NCI-H774 (cell line): ENCODE measurements at places on chromosomes 7 and 10.
A peak's percentile ranks its signal among the peaks of the same experiment; 100 is the strongest.

GRCh38 chr7:139838276-139838675 is 9.2 kb downstream of the TBXAS1 start:
- DNase-seq, result no peak

- no peak for DNase-seq
Measured at GRCh38 chr10:24917979-24918378, 34.4 kb downstream of the PRTFDC1 start.

- no peak for DNase-seq
Measured at GRCh38 chr10:73812657-73813056, 1.3 kb upstream of the NDST2 start.

GRCh38 chr10:72356987-72357386 is 2.3 kb upstream of the DNAJB12 start:
- no peak for DNase-seq

DNA sequence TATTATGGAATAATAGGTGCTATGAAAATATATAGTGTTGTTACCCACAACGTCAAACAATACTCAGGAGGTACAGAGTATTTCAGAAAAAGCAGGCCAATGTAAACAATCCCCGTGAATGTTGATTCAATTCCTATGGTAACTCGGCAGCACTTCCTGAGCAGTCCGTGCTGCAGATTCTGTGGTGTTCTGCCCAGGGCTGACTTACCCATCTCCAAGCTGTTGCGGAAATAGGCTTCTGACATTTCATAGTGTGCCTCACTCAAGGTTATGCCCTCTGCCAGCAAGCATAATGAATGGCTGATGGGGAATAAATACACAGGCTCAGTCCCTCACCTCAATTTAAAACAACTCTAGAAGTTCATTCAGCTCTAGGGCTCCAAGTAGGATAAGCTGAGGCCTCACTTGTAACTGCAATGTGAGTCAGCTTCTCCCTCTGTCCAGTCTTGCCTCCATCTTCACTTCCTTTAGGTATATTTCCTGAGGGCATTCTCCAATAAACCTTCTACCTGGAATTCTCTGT is 177.6 kb downstream of the GNAI1 start:
- peak; percentile 77 for DNase-seq

- DNase-seq, result no peak
Measured at GRCh38 chr7:22894546-22894945, 71.9 kb upstream of the TOMM7 start.

DNA sequence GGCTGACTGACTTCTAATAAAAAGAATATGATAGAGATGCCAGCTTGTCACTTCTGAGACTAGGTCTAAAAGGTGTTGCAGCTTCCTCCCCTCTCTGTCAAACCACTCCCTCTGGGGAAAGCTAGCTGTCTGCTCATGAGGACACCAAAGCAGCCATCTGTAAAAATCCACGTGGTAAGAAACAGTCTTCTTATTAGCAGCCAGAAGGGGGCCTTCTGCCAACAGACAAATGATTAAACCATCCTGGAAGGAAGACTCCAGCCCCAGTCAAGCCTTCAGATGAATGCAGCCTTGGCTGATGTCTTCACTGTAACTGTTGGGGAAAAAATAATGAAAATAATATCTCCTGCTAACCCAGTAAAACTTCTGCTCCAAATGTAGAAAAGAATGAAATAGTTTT is 41.9 kb upstream of the DAGLB start:
- no peak for DNase-seq

GRCh38 chr10:71048971-71049615 is 160.7 kb upstream of the PCBD1 start:
- DNase-seq, result no peak

- no peak for DNase-seq
Measured at GRCh38 chr10:49633327-49634068, 19.7 kb downstream of the CHAT start.

- no peak for DNase-seq
Measured at GRCh38 chr7:96004578-96004977, 232.2 kb downstream of the DYNC1I1 start.

GRCh38 chr7:138169441-138169851 is 93.2 kb downstream of the AKR1D1 start:
- DNase-seq, result no peak

DNA sequence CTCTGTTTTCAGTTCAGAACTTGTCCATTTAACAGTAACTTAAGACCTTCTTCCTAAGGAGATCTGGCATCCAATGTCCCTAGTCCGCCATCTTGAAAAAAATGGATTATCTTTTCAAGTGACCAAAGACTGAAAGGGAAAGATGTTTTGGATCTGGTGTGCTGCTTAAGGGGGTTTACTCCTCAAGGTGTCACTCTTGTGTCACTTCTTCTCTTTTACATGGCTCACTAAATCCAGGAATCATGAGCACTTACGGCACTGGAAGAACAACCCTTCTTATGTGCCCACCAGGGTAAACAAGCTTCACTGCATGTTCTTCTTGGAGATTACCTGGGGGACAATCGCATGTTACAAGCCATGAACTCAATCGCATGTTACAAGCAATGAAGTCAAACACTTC is 43.7 kb downstream of the ANXA8 start:
- no peak for DNase-seq

DNA sequence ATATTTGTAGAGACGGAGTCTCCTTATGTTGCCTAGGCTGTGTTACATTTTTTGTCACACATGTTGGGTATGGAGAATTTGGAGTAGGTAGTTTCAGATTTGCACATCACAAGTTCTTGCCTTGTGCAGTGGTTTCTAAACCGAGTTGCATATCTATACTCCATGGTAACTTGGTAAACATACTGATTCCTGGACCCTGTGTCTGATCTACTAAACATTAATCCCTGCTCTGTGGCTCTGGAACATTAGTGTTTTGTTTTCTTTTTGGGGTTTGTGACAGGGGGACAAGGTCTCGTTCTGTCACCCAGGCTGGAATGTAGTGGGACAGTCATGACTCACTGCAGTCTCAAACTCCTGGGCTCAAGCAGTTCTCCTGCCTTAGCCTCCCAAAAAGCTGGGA is 24.7 kb downstream of the AUTS2 start:
- no peak for DNase-seq

- DNase-seq, result no peak
Measured at GRCh38 chr7:150939466-150939865, 38.7 kb downstream of the KCNH2 start.

DNA sequence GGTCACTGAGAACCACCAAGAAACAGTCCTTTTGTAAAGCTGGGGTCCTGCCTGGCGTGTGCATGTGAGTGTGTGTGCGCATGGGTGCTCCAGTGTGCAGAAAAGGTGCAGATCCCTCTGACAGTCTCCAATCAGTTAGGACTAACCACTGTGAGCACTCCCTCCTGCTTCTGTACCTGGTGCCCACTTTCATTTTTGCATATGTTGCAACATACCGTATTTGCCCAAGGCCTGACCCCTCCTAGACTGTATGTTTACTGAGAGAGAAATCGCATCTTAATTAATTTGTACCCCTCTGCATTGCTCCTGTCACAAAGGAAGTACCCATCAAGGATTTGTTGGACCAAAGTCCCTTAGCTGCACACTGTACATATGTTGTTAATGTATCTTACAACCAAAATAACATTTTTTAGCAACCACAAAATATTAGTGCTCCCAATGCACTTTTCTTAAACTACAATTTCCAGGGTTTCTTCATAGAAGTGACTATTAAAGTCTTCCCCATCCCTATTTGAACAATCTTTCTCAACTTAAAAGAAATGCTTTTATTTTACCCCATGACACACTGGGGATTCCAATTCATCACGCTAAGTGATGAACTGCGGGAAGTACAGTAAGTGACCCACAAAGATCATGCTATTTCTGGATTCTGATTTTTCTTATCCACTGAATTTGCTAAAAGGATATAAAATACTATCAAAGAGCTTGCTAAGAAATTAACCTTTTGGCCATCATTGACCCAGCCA is 16.6 kb downstream of the PAXIP1 start:
- no peak for DNase-seq

DNA sequence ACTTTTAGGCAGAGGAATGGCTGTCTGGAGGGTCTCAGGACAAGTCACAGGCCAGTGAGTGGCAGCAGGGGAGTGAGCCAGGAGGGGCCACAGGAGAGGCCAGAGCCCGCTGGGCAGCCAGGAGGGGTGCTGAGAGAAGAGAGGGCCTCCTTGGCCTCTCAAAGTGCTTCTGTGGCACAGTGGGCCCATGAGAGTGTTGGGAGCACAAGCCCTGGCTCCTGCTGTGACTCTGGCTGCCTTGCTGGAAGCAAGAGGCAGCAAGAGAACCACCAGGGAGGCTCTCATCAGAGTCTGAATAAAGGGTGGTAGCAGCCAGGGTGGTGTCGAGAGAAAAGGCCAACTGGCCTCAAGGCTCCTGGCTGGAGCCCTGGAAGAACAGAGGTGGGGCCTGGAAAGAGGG is 91.1 kb downstream of the VOPP1 start:
- DNase-seq, result no peak

- DNase-seq, result no peak
Measured at GRCh38 chr10:53045315-53045714, 272.7 kb upstream of the MBL2 start.

- no peak for DNase-seq
Measured at GRCh38 chr7:12425311-12425710, 21.6 kb upstream of the VWDE start.

GRCh38 chr10:81013771-81014170 is 476.1 kb downstream of the SH2D4B start:
- no peak for DNase-seq

DNA sequence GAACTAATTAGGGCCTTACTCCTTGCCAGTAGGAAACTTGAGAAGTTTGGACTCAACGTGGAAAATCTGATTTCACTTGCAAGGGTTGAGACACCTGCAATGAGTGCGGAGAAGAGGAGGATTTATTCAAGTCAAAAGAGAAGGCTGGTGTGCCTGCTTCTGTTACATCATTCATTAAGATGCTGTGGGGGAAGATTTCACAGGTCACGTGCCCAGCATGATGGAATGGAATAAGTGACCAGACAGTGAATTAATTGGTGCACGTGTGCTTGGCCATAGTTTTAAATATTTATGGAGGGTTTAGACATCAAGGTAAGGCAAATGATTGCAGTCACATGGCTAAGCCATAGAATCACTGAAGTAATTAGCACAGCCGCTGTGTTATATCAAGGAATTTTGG is 155.0 kb downstream of the C7orf25 start:
- no peak for DNase-seq

- DNase-seq, result no peak
Measured at GRCh38 chr10:101000127-101000914, 713 bp downstream of the LZTS2 start.

GRCh38 chr7:131235489-131236317 is 92.0 kb upstream of the MKLN1 start:
- no peak for DNase-seq

GRCh38 chr7:31995134-31995533 is 75.1 kb downstream of the PDE1C start:
- DNase-seq, result no peak

DNA sequence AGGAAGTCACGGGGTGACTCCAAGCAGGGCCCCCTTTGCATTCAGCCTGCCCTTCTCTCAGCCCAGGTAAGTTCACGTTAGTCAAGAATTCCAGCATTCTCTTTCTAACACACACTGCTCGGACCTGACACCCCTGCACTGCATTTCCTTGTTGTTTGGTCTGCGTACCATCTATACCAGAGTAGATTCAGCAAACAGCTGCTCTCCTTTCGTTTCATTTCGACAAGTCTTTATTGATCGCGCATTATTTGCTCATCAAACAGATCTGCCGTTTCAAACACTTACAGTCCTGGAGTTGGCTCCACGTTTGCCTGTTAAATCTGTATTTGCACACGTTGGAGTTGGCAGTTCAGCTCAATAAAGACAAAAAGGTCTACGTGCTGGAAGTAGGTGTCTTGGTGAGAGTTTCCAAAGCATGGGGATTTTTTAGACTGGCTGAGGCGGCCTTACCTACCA is 495.1 kb downstream of the RPS24 start:
- peak; percentile 96 for DNase-seq
